Cerebellar nuclear complex (tissue), 1 donor: ENCODE measurements at places on chromosomes 16 and 17.

DNA sequence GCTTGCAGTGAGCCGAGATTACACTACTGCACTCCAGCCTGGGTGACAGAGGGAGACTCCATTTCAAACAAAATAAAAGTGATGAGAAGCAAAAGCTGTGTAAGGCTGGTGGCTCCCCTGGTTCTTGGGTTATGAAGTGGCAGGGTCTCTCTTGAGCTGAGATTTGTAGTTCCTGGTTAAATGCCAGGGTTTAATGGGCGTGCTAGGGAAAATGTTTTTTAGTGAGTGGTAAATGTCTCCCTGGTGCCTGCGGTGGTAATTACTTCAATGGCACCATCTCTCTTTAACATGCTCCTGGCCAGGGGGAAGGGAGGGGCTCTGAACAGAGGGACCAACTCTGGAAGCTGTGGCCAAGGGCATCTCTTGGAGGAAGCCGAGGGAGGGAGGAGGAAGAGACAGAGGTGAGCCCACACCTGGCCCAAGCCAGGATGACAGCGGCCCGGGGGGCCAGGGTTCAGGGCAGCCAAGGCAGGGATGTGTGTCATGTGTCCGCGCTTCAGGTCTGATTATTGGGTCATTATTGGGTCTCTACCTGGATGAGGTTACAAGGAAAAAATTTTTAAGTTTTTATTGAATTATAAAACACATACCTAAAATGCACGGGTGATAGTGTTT, 17.8 kb upstream of the RPL38 start:
- no peak for DNase-seq

GRCh38 chr17:79644617-79645016, 33.8 kb upstream of the RBFOX3 start:
- no peak for DNase-seq

DNA sequence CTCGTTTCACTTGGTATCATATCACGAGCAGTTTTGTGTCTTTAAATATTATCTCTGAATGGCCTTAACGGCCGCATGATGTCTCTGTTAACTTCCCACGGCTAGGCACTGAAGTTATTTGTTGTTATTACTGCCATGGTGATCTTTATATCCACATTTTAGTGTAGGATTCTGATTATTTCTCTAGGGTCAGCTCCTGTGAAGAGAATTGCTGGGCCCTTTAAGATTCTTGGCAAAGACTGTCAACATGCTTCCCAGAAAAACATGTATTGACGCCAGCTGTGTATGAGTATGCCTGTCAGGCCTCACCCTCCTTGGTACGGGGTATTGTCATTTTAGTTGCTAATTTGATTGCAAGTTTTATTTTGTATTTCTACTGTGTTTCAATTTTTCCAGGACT, 263.5 kb downstream of the SNX29 start:
- no peak for DNase-seq

GRCh38 chr16:11806721-11807120, 9.7 kb upstream of the ZC3H7A start:
- DNase-seq = no peak

- DNase-seq = no peak
Observed at GRCh38 chr16:74447578-74447977, 26.3 kb upstream of the CLEC18B start.

- no peak for DNase-seq
Observed at GRCh38 chr17:65099941-65100315, 37.2 kb upstream of the RGS9 start.

- no peak for DNase-seq
Observed at GRCh38 chr17:80792373-80792781, 199.3 kb upstream of the CHMP6 start.

DNA sequence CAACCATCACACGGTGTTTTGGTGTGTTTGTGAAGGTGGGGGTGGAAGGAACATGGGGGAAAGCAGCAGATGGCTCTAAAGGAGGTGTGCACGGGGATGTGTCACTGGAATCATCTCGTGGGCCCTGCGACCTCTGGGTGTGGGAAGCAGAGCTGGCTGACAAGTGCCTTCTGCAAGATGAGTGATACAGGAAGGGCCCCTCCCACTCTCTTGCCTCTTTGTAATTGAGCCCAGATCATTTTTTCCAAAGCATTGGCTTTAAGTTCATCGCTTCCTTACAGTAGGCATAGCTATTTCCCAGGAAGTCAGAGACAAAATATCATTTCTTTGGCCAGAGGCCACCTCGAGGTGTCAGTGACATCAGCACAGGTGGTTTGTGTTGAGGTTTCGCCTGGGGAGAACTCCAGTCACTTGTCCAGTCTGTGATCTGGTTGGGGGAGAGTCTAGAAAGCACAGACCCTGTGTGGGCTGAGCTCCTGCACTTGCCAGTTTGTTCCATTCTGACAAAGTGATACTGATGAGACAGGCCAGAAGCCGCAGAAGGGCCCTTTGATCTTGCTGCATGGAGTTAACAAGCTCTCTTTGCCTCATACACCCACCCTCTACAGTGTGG, 20.6 kb upstream of the SNTB2 start:
- no peak for DNase-seq

GRCh38 chr16:4339909-4340308, 11.2 kb downstream of the PAM16 start:
- DNase-seq = no peak

- no peak for DNase-seq
Observed at GRCh38 chr16:50530277-50531236, 17.6 kb upstream of the NKD1 start.

GRCh38 chr17:80453126-80453997, 23.0 kb downstream of the NPTX1 start:
- DNase-seq = no peak

DNA sequence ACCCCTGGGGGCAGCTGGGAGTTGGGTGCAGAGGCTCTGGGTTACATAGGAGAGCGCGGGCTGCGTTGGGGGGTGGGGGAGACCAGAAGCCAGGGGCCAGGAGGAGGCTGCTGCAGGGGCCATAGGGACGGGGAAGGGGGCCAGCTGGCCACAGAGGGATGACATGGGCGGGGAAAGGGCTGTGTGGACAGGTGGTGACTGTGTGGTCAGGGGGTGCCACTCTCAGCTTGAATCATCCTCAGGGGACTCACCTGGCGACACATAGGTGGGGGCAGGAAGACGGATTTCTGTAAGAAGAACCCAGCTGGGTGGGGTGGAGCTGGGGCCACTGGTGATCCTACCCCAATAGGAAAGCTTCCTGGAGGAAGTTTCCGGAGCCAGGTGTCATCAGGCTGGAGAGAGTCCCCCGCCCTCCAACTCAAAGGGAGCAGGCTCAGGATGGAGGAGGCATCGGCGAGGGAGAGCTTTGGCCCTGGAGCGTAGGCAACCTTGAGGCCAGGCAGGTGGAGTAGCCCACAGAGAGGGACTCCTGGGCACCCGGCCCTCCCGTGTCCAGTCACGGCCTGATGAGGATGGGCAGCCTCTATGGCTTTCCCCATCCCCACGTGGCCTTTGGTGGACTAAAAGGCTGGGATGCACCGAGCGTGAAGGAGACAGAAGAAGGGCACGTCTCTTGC, 1.2 kb downstream of the TRPV3 start:
- DNase-seq = no peak
